Activated naive CD8-positive, alpha-beta T cell treated with anti-CD3 and anti-CD28 coated beads for 36 hours (primary cell): ENCODE measurements at places on chromosomes 6 and 20. TPM values are rescaled to one million over a fixed set of nuclear protein-coding genes. Genes with fewer than 3 reads are reported as not detected.

Gene ANKRD66
- not detected for total RNA-seq

Gene METTL24
- 0.27 TPM for total RNA-seq

Gene HEY2
- total RNA-seq = not detected

Gene HLA-DOA
- 9.9 TPM for total RNA-seq

Gene ZKSCAN4
- total RNA-seq = 5.0 TPM

Gene KCNQ5
- 15.8 TPM for total RNA-seq

Gene OPRM1
- total RNA-seq = not detected

Gene TTPAL
- total RNA-seq = 30.1 TPM

Gene SMIM26
- 61.1 TPM for total RNA-seq

Gene CST2
- total RNA-seq = not detected

Gene FRMD1
- total RNA-seq = not detected

Gene NELFCD
- 91.2 TPM for total RNA-seq

Gene CST4
- total RNA-seq = not detected

Gene CBLN4
- not detected for total RNA-seq
